ENCODE measurements at places on chromosomes 6 and 20.
A peak's percentile ranks its signal among the peaks of the same experiment; 100 is the strongest.

DNA sequence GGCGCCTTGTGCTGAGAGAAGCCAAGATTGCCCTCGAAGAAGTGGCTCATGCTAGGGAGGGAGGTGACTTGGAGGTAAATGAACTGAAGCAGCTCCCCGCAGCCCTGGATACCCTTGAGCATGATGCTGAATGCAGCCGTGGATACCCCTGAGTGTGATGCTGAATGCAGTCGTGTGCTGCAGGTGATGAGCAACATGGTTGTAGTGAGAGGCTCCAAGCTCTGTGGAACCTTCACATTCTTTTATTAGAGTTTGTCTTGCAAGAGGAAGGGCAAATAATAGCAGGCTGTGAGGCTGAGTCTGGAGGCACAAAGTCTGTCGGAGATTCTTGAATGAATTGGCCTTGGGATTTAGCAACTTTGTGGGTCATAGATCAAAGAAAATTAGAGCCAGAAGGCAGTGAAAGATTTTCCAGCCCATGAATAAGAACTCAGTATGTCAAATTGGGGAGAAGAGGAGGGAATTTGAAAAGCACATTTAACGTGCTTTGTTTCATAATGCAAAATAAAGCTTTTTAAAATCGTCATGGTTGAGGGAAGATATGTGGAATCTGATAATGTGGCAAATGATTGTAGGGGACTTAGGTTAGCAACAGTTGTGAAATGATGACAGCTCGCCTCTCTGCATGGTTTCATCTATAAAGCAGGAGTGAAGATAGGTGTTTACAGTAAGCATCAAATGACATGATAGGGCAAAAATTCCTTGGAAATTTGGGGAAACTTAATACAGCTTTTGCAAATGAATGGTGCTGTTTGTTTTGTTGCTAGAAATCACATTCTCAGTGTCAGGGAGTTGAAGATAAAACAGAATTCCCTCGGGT is 120.1 kb upstream of the TIAM2 start:
- DNase-seq: no peak

GRCh38 chr6:165616116-165616515 is 46.9 kb downstream of the PDE10A start:
- no peak for DNase-seq

- no peak for DNase-seq
These were observed at the start of gene HLA-DQA1 for GRCh38 chr6:32637219-32637880. Gene HLA-DQA1, plus strand, starts transcription at chr6:32637406. Its CDS starts 53 bp downstream, at chr6:32637459.

DNA sequence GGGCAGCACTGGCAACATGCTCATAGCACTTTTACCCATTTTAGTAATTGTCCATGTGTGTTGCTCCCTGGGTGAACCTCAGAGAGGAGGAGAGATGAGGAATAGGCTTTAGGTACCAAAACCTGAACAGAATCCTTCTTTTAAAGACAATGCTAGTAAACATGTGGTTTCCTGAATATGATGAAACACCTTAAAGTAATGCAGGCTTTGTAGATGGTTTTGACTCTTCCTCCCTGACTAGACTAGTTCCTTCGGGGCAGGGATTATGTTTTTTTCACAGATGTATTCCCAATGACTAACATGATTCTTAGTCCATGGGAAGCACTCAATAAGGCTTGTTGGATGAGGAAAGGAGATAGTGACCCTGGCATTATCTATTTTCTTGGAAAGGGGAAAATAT is 367.6 kb upstream of the JAG1 start:
- no peak for DNase-seq

DNA sequence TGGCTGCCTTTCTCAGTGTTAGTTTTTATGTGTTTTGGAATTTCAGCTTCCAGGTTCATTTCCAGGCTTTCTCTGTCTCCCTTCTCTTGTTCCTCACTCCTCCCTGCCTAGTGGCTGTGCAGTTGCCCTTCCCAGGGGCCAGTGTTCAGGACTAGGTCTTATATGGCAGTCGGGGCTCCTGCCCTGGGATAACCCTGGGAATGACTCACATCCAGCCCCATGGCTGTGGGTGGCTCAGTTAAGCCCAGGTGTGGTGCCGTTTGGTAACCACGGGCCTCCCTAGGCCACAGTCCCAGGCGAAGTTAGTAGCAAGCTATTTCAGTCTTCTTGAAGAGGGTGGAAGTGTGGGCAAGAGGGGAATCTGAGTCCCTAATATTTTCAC is 57.4 kb upstream of the DDR1 start:
- no peak for DNase-seq

DNA sequence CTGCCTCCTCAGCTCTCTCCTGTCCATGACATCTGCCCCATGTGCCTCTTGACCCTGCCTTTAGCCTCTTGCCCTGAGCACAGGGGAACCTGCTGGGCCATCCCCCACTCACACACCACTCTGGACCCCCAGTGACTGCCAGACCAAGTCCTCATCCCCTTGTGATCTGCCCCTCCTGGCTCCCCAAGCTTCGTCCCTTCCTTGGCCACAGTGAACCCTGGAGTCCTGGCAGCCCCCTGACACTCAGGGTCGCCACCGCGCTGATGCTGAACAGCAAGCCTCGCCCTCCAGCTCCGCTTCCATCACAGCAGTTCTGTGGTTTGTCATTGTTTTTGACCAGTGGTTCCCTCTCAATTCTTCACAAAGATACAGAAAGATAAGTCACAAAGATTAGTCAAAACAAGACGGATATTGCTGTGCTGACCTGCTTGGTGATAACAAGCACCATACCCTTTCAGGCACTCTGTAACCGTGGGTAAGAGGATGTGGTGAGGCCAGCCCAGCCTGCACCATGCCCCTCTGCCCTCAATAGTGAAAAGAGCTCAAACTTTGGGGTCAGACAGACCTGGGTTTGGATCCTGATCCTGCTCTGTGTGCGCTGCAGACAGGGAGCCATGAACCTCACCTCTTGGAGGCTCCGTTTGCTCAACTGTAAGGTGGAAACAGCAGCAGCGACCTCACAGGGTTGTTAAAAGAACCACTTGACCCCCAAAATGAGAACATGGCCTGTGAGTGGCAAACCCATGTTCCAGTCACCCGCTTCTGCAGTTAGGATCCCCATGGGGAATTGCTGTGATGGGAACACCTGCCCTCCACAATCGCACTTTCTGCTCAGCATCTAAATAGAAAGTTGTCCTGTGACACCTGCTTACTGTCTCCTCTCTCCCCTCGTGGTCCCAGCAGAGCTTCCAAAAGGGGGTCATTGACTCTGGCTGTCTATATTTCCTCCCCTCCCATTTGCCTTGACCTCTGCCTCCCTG is 114.5 kb downstream of the TOX2 start:
- no peak for DNase-seq

DNA sequence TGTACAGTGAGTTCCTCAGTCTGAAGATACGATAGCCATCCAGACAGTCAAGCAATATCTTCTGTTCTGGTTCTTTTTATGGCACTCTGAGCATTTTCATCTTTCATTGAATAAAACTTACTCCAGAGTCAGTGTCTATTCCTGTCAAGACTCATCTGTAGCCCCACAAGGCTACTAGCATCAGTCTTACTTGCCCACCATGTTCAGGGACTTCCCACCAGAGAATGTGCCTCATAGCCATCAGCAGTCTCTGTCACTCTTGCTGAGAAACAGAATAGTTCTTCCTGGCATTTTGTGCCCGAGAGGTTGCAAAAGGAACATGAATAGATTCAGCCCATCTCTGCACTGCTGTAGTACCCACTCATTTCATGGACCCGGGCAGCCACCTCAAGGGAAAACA is 12.7 kb upstream of the DCBLD1 start:
- no peak for DNase-seq

- no peak for DNase-seq
These were observed 33.2 kb downstream of the VEGFA start for GRCh38 chr6:43803055-43803782.

GRCh38 chr6:30970946-30971345 is 12.6 kb upstream of the MUC21 start:
- DNase-seq: no peak

DNA sequence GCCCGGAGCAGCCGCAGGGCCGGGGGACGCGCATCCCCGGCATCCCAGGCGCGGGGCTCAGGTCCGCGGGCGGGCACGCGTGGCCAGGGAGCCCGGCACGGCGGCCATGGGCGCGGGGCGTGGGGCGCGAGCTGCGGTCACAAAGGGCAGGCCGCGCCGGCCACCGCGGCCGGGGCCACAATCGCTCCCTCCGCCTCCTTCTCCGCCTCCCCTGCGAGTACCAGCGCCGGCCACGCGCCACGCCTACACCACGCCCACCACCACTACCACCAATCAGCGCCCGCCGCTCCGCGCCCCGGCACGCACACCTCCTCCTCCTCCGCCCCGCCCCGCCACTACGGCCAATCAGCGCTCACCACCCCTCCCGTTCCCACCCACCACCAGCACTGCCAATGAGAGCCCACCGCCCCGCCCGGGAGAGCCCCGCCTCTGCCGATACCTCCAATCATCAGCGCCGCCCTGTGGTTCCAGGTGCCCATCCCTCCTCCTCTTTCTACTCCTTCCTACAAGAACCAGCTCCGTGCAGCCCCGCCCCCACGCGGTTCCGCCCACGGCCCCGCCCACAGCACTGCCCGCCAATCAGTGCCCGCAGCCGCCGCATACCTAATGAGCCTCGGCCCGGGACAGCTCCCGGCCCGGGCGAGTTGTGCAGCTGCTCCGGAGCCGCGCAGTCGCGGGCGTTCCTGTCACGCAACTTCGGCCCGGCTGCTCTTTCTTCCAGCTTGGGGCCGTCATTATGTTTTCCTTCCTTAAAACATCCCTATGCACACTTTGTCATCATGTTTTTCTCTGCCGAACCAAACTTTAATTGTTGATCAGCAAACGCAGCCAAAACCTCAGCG is at the start of gene RPS6KA2:
Gene RPS6KA2 (minus strand): TSS at position 219 of the 842 bp plus-strand sequence. CDS start 232 bp downstream, outside the sequence.
- DNase-seq: peak; percentile 99

GRCh38 chr6:18342223-18342622 is 44.9 kb upstream of the RNF144B start:
- no peak for DNase-seq

All from stimulated activated CD8-positive, alpha-beta memory T cell treated with anti-CD3 and anti-CD28 coated beads, Interleukin-15, amount 100 ng/mL, for 4 hours (primary cell).